HFFc6 (cell line): ENCODE measurements at places on chromosomes 13 and 19. TPM values are rescaled to one million over a fixed set of nuclear protein-coding genes. Genes with fewer than 3 reads are reported as not detected.

- H3K36me3 ChIP-seq = peaks cover 7% of the 10 kb centered on the region; the same call in 1 of the 2 replicates
- H3K4me1 ChIP-seq = peaks cover 9% of the 10 kb centered on the region
- no peak overlapping the region for H3K27ac ChIP-seq
- no peaks in the 10 kb centered on the region for H3K27me3 ChIP-seq
Measured at GRCh38 chr19:42411581-42412178, 15.5 kb downstream of the LIPE start.

DNA sequence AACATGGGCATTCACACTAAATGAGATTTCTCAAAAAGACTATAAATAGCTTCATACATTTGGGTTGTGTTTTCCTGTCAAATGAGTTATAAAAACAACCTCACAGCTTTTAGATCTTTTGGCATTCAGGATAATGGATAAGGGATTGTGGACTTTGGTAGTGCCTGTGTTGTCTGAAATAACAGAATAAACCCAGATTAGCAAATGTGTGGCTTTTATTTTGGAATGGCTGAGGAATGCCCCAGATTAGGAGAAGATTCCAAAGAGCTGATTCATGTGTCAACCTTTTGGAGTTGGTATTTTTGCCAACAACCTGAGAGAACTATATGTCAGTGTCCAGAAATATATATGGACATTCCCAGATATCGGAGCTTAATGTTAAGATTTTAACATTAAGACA is 164.7 kb downstream of the MTUS2 start:
- H3K4me1 ChIP-seq = no peaks in the 10 kb centered on the region
- no peaks in the 10 kb centered on the region; the same call in 1 of the 2 replicates for H3K27me3 ChIP-seq
- DNase-seq = no peak
- H3K27ac ChIP-seq = no peak overlapping the region

GRCh38 chr19:35569281-35569781 is 5.9 kb upstream of the ATP4A start:
- no peaks in the 10 kb centered on the region for H3K4me1 ChIP-seq
- H3K27ac ChIP-seq = no peak overlapping the region
- DNase-seq = no peak
- peaks cover 21% of the 10 kb centered on the region for H3K27me3 ChIP-seq

GRCh38 chr19:5540208-5540607 is 27.5 kb downstream of the TINCR start:
- H3K4me1 ChIP-seq = no peaks in the 10 kb centered on the region
- DNase-seq = no peak
- no peak overlapping the region for H3K4me3 ChIP-seq
- H3K27me3 ChIP-seq = peaks cover 13% of the 10 kb centered on the region
- peaks cover 1% of the 10 kb centered on the region for H3K36me3 ChIP-seq

DNA sequence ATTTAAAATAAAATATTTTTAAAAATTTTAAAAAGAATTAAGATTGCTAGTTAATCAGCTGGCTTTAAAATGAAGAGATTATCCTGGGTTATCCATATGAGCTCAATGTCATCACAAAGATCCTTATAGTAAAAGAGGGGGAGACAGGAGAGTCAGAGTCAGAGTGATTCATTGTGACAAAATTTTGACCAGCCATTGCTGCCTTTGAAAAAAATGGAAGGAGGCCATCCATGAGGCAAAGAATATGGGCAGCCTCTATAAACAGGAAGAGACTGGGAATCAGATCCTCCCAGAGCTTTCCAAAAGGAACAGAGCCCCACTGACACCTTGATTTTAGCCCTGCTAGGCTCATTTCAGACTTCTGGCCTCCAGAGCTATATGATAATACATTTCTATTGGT is 9.3 kb upstream of the RUBCNL start:
- H3K36me3 ChIP-seq = no peaks in the 10 kb centered on the region
- no peaks in the 10 kb centered on the region; the same call in 1 of the 2 replicates for H3K4me1 ChIP-seq
- DNase-seq = no peak
- H3K27ac ChIP-seq = no peak overlapping the region
- no peak overlapping the region for H3K4me3 ChIP-seq

Gene HCST
- 1.1 and 2.7 TPM in 2 replicates for total RNA-seq

DNA sequence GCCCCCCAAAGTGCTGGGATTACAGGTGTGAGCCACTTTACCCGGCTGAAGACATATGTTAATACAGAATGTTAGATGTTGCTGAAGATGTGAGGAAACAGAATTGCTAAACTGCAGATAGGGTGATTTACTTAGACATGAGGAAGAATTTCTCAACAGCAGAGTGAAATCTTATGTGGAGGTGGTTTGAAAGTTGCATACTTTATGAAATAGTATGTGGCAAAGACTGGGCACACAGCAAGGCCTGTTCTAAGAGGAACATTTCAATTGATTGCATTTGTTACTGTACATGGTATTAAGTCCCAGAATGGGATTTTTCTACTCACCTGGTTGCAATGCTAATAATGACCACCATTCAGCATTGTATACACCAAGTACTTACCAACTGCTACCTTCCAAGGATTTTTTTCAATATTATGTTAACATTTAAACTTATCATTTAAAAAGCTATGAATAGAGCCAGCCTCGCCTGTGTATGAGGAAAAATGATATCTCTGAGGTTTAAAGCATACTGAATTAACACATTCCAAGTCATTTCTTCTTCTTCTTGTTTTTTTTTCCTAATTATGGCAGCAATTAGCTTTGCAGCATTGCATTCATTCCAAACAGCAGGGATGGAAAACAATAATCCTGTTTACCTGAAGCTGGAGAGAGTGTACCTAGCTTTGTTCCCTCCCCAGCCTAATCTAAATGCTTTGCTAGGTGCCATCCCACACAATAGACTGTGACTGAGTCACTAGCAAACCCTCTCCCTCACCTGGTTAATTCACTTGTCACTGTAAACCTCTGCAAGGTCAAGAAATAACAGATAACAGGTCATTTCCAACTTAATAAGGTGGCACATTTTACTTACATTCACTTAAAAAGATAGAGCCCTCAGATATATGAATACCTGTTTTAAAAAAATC is 19.4 kb upstream of the KLF5 start:
- H3K27ac ChIP-seq = no peak overlapping the region
- DNase-seq = no peak
- no peaks in the 10 kb centered on the region for H3K36me3 ChIP-seq
- no peaks in the 10 kb centered on the region; the same call in 1 of the 2 replicates for H3K4me1 ChIP-seq

DNA sequence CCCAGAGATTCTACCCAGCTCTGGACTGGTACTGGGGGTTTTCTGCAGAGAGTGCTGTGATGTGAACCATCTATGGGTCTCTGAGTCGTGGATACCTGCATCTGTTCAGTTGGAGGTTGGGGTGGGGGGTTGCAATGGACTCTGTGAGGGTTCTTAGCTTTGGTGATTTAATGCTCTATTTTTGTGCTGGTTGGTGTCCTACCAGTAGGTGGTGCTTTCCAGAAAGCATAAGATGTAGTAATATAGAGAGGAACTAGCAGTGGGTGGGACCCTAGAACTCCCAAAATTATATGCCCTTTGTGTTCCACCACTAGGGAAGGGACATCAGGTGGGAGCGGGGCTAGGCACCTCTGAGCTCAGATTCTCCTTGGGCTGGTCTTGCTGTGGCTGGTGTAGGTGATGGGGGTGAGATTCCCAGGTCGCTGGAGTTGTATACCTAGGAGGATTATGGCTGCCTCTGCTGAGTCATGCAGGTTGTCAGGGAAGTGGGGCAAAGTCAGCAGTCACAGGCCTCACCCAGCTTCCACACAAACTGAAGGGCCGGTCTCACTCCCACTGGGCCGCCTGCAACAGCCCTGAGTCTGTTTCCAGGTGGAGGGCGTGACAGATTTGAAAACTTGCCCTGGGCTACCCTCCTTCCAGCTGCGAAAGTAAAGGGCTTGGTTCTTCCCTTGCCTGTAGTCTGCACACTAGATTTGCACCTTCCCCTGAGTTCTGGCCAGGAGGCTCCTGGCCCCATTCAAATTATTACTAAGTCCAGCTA is 573.0 kb upstream of the SLITRK1 start:
- no peak overlapping the region for H3K27ac ChIP-seq
- no peak for DNase-seq
- H3K36me3 ChIP-seq = peaks cover 53% of the 10 kb centered on the region
- peaks cover 29% of the 10 kb centered on the region for H3K4me1 ChIP-seq

- peaks cover 28% of the 10 kb centered on the region for H3K27me3 ChIP-seq
- peaks cover 13% of the 10 kb centered on the region for H3K4me1 ChIP-seq
- H3K27ac ChIP-seq = no peak overlapping the region
- H3K4me3 ChIP-seq = 0 out of 2 replicates have a peak overlapping the region, but pooled peaks have one; percentile 81
Measured at GRCh38 chr19:40530091-40530901, 46.4 kb upstream of the SHKBP1 start.
